Uterus (tissue), 4 donors: ENCODE measurements at places on chromosomes 4 and X. TPM values are rescaled to one million over a fixed set of nuclear protein-coding genes. Genes with fewer than 3 reads are reported as not detected.

MAGEA2B gene
- not detected for total RNA-seq

FRMPD3 gene
- total RNA-seq = not detected

DNA sequence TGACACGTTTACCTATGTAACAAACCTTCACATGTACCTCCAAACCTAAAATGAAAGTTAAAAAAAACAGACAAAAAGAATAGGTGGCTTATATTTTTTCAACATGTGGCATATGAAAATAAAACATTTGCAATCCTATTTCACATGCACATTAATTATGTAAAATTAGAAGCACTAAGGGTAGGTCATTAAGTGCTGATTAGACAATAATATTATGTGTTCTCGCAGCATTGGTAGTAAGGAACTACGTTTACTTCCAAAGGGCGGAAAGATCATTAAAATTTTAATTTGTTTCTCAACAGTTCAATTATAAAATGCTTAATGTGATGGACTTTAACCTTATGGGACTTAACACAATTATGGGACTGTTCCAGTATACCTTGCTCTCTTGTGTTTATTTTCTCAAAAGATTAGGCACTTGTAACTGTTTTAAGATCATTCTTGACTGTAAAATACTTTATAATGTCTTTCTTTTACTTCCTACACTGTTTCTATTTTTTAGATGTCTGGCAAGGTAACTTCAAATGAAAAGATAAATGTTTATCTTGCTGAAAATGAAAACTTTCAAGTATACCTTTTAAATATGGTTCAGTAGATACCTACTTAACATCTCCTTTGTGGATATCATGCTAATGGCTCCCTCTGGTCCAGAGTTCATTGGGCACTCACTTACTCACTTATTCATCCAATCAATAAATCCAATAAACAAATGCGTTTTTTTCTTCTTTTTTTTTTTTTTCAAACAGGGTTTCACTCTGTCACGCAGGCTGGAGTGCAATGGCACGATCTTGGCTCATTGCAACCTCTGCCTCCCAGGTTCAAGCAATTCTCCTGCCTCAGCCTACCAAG lies 202.0 kb downstream of the ARAP2 start:
- H3K4me1 ChIP-seq = no peaks in the 10 kb centered on the region
- no peak overlapping the region for H3K27ac ChIP-seq
- H3K36me3 ChIP-seq = no peaks in the 10 kb centered on the region
- H3K4me3 ChIP-seq = no peak overlapping the region

DNA sequence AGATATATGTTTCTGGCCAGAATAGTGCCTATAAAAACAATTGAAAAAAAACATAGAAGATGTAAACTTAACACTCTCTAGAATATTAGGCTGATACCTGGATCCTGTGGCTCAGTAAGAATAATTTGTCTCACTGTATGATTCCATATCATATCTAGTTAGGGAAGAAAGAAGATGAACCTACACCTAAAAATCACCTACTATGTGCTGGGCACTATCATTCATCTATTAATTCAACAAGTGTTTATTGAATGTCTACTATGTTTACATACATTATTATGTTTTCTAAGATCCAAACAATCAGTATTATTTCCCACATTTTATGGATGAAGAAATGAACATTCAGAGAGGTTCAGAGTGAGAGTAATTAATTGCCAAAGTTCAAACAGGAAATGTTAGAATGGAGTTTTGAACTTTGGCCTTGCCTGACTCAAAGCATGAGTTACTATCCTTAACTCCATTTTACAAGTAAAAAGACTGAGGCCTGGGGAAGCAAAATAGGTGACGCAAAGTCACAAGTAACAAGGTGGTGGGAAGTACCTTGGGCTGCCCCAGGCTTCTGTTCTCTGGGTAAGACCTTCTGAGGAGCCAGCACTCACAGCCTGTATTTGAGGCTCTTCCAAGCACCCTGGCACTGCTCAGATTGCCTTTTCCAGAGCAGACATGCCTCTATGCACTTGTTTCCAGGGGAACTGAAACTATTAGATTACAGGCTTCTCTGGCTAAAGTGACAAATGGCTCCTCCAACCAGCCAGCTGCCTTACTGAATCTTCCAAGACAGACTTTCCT lies 111.1 kb upstream of the ACSL4 start:
- H3K27me3 ChIP-seq = no peaks in the 10 kb centered on the region
- no peak overlapping the region for H3K4me3 ChIP-seq
- H3K36me3 ChIP-seq = no peaks in the 10 kb centered on the region
- H3K4me1 ChIP-seq = no peaks in the 10 kb centered on the region
- no peak for DNase-seq

GRCh38 chr4:69910016-69910782 lies 20.7 kb upstream of the CSN1S1 start:
- H3K36me3 ChIP-seq = no peaks in the 10 kb centered on the region
- no peaks in the 10 kb centered on the region for H3K4me1 ChIP-seq
- H3K27ac ChIP-seq = no peak overlapping the region
- no peak for DNase-seq
- H3K4me3 ChIP-seq = no peak overlapping the region

DNA sequence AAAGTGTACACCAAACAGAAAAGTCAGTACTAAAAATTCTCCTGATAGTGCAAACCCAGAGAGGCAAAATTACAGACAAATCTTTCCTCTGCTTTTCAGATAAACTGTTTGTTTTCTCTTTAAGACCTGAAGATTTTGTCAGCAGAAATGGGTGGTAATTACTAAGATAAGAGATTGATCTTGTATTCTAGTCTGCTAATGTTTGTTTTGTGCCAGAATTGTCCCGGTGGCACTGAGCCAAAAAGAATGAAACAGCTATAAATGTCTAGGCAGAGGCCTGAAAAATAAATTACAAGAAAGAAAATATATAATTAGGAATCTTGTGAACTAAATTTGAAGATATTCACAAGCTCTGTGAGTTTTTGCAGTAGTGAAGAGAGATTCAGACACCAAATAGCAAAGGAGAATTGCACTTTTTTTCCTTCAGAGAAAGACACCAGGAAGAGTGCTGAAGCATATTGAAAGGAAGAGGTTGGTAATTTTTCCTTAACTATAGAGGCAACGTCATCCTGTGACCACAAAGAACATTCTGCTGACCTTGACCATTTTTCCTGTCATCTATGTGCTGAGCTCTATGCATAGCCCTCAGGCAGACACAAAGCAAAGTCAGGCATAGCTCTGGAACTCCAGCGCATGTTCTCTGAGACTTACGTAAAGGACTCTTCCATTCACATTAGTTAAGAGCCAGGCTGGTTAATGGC lies 314.5 kb upstream of the RASGEF1B start:
- no peak overlapping the region for H3K27ac ChIP-seq
- H3K4me3 ChIP-seq = no peak overlapping the region
- no peaks in the 10 kb centered on the region for H3K36me3 ChIP-seq

GRCh38 chr4:90122355-90122748 lies 4.8 kb upstream of the CCSER1 start:
- H3K27me3 ChIP-seq = no peaks in the 10 kb centered on the region
- H3K4me1 ChIP-seq = no peaks in the 10 kb centered on the region
- no peaks in the 10 kb centered on the region for H3K36me3 ChIP-seq
- H3K4me3 ChIP-seq = no peak overlapping the region
